Adrenal gland (tissue), 19 donors: ENCODE measurements at places on chromosomes 3 and 15. TPM values are rescaled to one million over a fixed set of nuclear protein-coding genes. Genes with fewer than 3 reads are reported as not detected.

- H3K4me3 ChIP-seq: no peak overlapping the region
These were observed 44.2 kb downstream of the MKRN2 start for GRCh38 chr3:12601072-12601471.

- no peaks in the 10 kb centered on the region for H3K4me1 ChIP-seq
- no peaks in the 10 kb centered on the region for H3K36me3 ChIP-seq
- H3K27ac ChIP-seq: peak overlapping the region; percentile 93
- H3K4me3 ChIP-seq: peak overlapping the region; percentile 90
- DNase-seq: no peak
These were observed 1.5 kb upstream of the NEO1 start for GRCh38 chr15:73050561-73051295.

DNA sequence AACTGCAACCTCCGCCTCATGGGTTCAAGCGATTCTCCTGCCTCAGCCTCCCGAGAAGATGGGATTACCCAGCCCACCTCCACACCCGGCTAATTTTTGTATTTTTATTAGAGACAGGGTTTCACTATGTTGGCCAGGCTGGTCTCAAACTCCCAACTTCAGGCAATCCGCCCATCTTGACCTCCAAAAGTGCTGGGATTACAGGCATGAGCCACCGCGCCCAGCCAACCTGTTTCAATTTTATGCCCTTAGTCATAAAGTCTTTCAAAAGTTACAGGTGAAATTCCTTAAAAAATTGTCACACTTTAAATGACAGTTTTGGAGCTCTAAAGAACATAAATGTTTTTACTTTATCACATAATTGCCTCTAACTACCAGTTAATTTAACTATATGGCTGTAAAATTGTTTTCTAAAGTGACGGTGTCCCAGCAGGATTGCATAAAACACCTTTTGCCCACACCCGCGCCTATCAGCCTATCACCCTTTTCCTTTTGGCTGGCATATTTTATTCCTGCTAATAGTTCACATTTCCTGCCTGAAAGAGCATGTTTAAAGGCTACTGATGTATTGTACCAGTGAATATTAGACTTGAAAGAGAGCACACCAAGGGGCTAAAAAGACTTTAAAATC lies 164.2 kb upstream of the SEMA6D start:
- H3K27ac ChIP-seq: no peak overlapping the region
- H3K27me3 ChIP-seq: no peaks in the 10 kb centered on the region
- no peaks in the 10 kb centered on the region for H3K36me3 ChIP-seq
- no peaks in the 10 kb centered on the region for H3K4me1 ChIP-seq
- H3K4me3 ChIP-seq: no peak overlapping the region
- no peak for DNase-seq

GRCh38 chr3:18411541-18411940 lies 13.6 kb downstream of the SATB1 start:
- no peak overlapping the region for H3K4me3 ChIP-seq
- H3K27me3 ChIP-seq: no peaks in the 10 kb centered on the region
- no peak overlapping the region for H3K27ac ChIP-seq

DNA sequence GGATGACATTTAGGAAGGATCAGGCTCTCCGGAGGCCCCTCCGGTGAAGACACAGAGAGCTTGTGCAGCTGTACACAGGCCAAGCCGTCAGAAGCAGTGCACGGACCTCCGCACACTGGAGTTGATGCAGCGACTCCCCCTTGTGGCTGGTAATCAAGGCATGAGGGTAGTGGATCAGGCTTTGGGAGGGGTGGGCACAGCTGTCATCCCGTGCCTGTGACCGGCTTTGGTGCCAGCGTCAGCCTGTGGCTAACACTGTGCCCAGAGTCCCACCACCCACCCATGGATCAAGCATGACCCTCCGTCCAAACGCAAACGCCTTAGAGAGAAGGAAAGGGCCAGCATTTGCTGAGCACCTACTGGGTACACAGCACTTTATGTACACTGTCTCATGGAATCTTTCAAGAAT lies 8.2 kb upstream of the GRIP2 start:
- H3K4me3 ChIP-seq: no peak overlapping the region
- H3K27ac ChIP-seq: no peak overlapping the region
- no peaks in the 10 kb centered on the region for H3K27me3 ChIP-seq
- peak; percentile 83 for DNase-seq

DNA sequence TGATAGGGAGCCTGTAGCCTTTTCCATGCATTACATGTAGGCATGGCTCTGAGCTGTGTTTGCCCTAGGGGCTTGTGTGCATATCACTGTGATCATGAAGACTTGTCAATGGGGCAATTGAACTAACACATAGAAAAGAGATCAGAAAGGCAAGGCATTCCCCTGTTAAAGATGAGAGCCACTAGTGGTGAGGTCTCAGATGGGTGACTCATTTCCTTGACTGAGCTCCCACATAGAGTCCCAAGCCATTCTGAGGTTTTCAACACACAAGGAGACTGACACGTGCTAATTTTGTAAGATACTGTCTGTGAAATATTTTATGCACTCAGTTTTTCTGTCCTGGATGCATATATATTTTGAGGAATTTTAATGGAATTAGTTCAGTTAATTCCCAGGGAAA lies 53.8 kb downstream of the SAMMSON start:
- no peaks in the 10 kb centered on the region for H3K4me1 ChIP-seq
- no peak for DNase-seq
- no peaks in the 10 kb centered on the region for H3K36me3 ChIP-seq
- no peak overlapping the region for H3K27ac ChIP-seq
- no peak overlapping the region for H3K4me3 ChIP-seq
- H3K27me3 ChIP-seq: peaks cover 11% of the 10 kb centered on the region

DNA sequence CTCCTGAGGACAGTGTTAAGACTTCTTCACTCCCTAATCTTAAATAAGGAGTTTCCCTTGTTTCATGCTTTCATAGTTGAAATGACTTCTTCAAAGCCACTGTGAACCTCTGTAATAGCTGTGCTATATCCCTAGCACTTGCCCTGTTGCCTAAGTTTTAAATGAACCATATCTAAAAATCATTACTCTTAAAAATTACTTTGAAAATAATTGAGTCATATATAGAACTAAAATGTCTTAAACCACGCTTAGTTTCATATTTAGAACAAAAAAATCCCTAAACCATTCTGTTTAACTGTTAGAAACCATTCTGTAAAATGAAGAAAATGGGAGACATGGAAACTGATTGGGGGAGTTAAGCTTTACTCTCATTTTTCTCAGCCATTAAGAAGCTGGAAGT lies 29.8 kb downstream of the DNAJC19 start:
- no peak overlapping the region for H3K4me3 ChIP-seq
- H3K27ac ChIP-seq: no peak overlapping the region
- no peaks in the 10 kb centered on the region for H3K36me3 ChIP-seq
- no peaks in the 10 kb centered on the region for H3K4me1 ChIP-seq
- H3K27me3 ChIP-seq: no peaks in the 10 kb centered on the region

GRCh38 chr15:74430510-74430951 lies 3.2 kb downstream of the SEMA7A start:
- peaks cover 13% of the 10 kb centered on the region for H3K4me1 ChIP-seq
- no peaks in the 10 kb centered on the region for H3K36me3 ChIP-seq
- DNase-seq: no peak
- no peak overlapping the region for H3K27ac ChIP-seq
- no peak overlapping the region for H3K4me3 ChIP-seq

GRCh38 chr3:172622156-172622555 lies 88.7 kb downstream of the NCEH1 start:
- no peak overlapping the region for H3K4me3 ChIP-seq
- H3K4me1 ChIP-seq: peaks cover 15% of the 10 kb centered on the region
- no peaks in the 10 kb centered on the region for H3K36me3 ChIP-seq
- H3K27ac ChIP-seq: no peak overlapping the region
- DNase-seq: no peak

- H3K36me3 ChIP-seq: no peaks in the 10 kb centered on the region
- H3K4me1 ChIP-seq: peaks cover 25% of the 10 kb centered on the region
- no peak overlapping the region for H3K27ac ChIP-seq
- no peak overlapping the region for H3K4me3 ChIP-seq
These were observed 2.7 kb downstream of the ALS2CL start for GRCh38 chr3:46690798-46691197.

DNA sequence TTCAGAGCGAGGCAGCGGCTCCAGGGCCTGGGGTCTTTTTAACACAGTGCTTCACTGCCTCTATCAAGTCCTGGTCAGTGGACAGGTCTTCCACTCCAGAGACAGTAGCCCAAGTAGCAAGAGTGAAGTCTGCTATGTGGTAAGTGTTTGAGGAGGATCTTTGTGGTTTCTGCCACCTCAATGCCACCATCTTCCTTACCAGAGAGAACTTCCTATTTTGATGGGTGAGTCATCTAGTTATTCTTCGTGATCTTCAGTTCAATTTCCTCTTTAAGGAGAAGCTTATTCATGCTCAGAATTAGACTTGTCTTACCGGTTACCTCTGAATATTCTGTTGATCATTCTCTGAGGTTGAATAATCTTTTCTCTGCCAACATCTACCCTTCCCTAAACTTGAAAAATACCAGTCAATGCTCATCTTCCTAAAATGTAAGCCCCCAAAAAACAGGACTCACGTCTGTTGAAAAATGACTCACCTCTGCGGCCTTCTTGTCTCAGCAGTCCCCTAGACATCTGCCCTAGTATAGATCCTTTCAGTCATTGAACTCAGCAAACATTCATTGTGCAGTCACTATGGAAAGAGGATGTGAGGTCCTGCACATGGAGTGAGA lies 32.2 kb upstream of the BCL6 start:
- no peaks in the 10 kb centered on the region for H3K27me3 ChIP-seq
- no peaks in the 10 kb centered on the region for H3K36me3 ChIP-seq
- DNase-seq: no peak
- H3K4me1 ChIP-seq: no peaks in the 10 kb centered on the region
- H3K4me3 ChIP-seq: no peak overlapping the region

DNA sequence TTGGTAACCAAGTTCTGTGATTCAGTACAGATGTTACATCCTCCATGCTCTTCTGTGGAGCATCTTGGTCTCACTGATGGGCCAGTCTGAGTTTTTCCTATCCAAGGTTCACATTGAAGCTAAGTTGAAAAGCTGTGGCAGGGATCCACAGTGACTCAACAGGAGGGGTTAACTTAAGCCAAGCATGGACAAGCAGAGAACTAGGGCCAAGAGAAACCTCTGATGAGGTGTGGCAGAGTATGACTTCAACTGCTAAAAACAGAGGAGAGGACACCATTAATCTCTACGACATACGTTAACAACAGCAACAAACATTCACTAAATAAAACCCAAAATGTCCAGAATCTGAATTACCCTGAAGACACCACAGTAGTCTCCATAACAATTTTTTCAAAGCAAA lies 268.1 kb upstream of the UBE2E2 start:
- no peak overlapping the region for H3K27ac ChIP-seq
- DNase-seq: no peak

- no peaks in the 10 kb centered on the region for H3K27me3 ChIP-seq
- no peak overlapping the region for H3K4me3 ChIP-seq
- DNase-seq: peak; percentile 83
These were observed 9.8 kb downstream of the RAB27A start for GRCh38 chr15:55279746-55280351.

- peaks cover 12% of the 10 kb centered on the region for H3K4me1 ChIP-seq
- no peak for DNase-seq
- H3K27me3 ChIP-seq: no peaks in the 10 kb centered on the region
These were observed 27.0 kb downstream of the OPA1 start for GRCh38 chr3:193620057-193620456.

Gene MYZAP
- 66.8 TPM for total RNA-seq

Gene CNTN3
- total RNA-seq: 2.1 TPM

Gene SCN11A
- 0.41 TPM for total RNA-seq

Gene GMNC
- not detected for total RNA-seq

Gene INSYN1
- 3.7 TPM for total RNA-seq

Gene AGBL1
- not detected for total RNA-seq

Gene PPIB
- 672 TPM for total RNA-seq
